ENCODE measurements at places on chromosomes 1 and 21.

GRCh38 chr1:231494439-231495110 is 33.9 kb upstream of the TSNAX start:
- DNase-seq = no peak

- no peak for DNase-seq
Observed at GRCh38 chr1:163074716-163075284, 5.6 kb downstream of the RGS4 start.

DNA sequence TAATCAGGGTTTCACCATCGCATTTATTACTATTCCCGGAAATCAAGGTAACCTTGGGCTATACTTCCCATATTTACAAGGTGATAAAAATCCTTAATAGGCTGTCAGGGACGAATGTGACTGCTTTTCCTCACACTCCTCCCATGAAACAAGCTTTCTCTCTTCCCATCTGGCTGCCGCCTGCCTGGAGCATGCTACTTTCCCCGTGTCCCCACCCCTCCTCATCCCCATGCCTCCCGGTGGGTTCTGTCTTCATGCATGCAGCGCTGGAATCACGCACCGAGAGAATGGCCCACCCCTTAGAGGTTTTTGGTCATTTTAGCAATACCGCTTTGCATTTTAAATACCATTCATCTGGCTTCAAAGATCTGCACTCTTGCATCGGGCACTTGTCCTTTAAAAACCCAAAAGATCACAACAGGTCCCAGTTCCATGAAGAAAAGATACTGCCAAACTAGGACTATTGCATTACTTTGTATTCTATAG is 339.1 kb downstream of the NTNG1 start:
- DNase-seq = no peak

DNA sequence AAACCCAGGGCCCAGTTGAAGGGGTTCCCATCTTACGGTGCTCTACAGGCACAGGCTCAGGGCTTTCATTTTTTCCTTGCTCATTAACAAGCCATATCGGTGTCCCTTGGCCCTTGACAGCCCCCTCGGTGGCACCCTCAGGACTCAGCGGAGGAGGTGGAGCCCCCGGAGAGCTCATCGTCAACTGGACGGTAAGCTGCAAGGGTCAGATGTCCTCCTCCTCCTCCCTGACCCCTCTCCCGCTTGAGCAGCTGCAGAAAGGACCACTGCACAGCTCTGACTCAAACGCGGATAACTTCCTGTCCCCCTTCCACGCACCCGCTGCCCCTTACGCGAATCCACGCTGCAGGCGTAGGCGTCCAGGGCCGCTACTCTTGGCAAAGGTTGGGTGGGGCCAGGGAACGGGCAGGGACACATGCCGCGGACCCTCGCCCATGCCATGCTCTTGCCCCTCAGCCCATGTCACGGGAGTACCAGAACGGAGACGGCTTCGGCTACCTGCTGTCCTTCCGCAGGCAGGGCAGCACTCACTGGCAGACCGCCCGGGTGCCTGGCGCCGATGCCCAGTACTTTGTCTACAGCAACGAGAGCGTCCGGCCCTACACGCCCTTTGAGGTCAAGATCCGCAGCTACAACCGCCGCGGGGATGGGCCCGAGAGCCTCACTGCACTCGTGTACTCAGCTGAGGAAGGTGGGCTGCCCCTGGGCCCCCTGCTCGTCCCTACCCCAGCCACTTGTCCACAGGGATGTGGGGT is 14.7 kb downstream of the TMEM81 start:
- no peak for DNase-seq

DNA sequence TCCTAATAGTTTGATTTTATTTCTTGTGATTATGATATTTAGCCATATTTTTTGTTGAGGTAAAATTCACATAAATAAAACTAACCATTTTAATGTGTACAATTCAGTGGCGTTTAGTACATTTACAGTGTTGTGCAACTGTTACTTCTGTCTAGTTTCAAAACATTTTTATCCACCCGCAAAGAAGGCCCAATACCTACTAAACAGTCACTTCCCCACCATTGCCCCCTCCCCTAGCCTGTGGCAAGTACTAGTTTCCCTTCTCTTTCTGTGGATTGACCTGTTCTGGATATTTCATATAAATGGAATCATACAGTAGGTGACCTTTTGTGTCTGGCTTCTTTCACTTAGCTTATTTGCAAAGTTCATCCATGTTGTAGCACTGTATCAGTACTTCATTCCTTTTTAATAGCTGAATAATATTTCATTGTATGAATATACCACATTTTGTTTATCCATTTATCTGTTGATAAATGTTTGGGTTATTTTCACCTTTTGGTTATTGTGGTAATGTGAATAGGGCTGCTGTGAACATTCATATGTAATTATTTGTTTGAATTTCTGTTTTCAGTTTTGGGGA is 4.1 kb downstream of the FLVCR1 start:
- DNase-seq = no peak

GRCh38 chr1:197981561-197981960 is 64.4 kb downstream of the LHX9 start:
- no peak for DNase-seq

GRCh38 chr21:17435565-17436543 is 77.0 kb upstream of the CXADR start:
- no peak for DNase-seq

DNA sequence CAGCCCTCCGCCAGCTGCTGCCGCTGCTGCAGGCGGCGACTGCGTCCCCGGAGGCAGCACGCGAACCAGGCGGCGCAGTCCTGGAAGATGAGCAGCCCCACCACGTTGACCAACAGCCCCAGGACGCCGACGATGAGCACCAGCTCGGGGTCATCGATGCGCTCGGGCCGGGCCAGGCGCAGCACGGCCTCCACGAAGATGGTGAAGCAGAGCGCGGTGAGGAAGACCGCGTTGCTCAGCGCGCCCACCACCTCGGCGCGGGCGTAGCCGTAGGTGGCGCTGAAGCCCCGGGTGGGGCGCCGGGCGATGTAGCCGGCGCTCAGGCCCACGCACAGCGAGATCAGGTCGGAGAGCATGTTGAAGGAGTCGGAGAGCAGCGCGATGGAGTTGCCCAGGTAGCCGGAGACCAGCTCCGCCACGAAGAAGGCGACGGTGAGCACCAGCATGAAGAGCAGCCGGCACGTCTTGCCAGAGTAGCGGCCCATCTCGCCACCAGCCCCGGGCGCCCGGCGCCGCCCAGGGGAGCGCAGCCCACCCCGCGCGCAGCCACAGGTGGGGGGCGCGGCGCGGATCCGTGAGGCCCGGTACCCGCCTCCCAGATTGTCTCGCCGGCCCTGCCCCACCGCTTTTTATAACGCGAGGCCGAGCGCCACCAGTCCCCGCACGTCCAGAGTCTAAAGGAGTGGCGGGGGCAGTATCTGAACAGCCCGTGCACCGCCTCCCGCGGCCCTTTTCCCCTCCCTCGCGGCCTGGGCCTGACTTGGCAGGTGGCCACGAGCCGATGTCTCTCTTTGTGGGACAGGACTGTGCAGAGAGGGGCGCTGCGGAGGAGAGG is at the start of gene SLC30A10:
Gene SLC30A10 (minus strand): TSS at position 602 of the 835 bp plus-strand sequence. CDS start 117 bp downstream, at position 485.
- DNase-seq = no peak

DNA sequence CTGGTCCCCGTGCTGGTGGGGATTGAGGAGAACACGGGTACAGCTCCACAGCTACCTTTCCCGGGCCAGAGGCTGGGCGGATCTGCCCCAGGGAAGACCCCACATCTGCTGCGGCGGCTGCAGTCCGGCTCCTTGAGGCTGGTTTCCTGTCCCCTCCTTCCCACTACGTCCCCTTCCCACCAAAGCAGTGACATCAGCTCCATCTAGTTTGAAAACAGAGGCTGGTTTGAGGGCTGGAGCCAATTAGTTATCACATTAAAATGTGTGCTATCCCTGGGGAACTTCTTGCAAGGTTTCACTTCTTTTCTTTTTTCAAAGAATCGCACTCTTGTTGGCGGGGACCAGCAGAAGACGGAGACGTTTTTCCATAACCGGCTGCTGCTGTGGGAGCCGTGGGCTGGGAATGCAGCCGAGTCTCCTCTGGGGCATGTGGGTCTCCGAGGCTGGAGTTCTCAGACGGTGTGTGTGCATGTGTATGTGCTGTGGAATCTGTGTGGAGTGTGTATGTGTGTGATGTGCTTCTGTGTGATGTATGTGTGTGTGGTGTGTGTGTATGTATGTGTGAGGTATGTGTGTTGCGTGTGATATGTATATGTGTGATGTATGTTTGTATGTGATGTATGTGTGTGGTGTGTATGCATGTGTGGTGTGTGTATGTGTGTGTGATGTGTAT is 8.9 kb upstream of the PCBP3 start:
- no peak for DNase-seq

DNA sequence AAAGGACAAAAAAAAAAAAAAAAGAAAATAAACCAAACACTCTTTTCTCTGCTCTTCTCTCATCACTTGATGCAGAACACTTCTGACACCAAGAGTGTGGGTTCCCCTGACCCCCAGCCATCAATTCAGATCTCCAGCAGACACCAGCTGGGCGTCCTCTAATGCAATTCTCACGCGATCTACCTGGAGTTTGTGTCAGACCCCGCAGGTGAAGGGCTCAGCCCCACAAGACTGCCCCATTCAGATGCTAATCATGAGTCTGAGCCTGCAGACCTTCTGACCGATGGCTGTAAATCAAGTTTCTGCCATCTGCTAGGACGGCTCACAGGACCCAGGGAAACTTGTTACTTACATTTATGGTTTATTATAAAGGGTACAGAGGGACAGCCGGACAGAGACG is 133.6 kb upstream of the C1orf174 start:
- DNase-seq = no peak

- no peak for DNase-seq
Observed at GRCh38 chr21:33414926-33415325, 11.7 kb downstream of the IFNGR2 start.

- DNase-seq = no peak
Observed at GRCh38 chr1:45444609-45445131, 46.3 kb downstream of the TESK2 start.

DNA sequence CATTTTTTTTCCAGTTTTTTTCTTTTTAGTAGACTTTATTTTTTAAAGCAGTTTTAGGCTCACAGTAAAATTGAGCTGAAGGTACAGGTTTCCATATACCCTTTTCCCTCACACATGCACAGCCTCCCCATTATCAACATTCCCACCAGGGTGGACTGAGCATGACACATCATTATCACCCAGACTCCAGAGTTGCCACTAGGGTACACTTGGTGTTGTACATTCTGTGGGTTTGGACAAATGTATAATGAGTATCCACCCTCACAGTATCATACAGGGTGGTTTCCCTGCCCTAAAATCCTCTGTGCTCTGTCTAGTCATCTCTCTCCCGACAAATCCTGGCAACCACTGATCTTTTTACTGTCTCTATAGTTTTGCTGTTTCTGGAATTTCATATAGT is 3.0 kb upstream of the AIM2 start:
- no peak for DNase-seq

GRCh38 chr1:170674239-170674638 is 10.3 kb downstream of the PRRX1 start:
- no peak for DNase-seq

DNA sequence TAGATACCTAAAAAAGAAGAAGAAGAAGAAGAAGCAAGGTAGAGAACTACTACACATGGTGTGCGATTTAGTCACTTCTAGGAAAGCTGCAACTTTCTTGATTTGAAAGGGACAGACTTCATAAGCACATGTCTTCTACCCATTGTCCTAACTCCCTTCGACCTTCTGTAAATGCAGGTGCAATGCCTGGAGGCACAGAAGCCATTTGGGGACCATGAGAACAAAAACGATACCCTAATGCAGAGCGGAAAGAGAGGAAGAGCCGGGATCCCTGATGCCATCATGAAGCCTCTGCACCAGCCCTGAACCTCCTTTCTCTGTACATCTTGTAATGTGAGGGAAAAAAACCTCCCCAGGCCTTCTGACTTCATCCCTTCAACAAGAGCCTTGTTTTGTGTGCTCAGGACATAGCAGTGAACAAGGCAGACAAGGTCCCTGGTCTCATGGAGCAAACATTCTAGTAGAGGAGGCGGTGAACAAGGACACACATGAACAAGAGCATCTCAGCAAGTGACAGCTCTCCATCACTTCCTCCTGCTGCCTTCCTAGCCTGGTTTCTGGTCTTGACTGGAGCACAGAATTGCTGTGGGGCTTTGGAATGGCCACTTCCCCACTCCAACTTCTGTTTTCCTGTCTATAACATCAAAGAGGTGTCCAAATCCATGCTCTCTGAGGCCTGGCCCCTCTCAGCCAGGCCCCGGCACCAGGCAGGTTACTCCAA is 5.5 kb upstream of the LAPTM5 start:
- no peak for DNase-seq

GRCh38 chr1:71492298-71493041 is 411.6 kb upstream of the ZRANB2 start:
- DNase-seq = no peak

GRCh38 chr1:201381130-201381529 is 3.6 kb upstream of the TNNT2 start:
- no peak for DNase-seq

- no peak for DNase-seq
Observed at GRCh38 chr1:158177700-158178450, 2.8 kb upstream of the CD1D start.

DNA sequence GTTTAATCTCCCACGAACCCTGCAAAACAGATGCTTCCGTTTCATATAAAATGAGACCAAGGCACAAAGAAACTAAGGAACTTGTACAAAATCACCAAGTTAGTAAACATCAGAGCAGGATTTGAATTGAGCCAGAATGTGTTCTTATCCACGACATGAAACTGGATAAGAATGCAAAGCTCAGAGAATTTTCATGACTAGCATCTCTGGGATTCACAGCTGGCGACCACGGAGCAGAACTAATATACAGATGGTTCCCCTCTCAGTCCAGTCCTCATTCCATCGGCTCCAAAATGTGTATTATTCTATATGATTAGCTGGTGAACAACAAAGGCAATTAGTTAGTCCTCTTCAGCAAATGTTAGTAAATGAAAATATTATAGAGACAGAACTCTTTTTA is 72.3 kb upstream of the ERG start:
- DNase-seq = no peak

GRCh38 chr1:198747127-198747526 is 108.3 kb downstream of the PTPRC start:
- no peak for DNase-seq

DNA sequence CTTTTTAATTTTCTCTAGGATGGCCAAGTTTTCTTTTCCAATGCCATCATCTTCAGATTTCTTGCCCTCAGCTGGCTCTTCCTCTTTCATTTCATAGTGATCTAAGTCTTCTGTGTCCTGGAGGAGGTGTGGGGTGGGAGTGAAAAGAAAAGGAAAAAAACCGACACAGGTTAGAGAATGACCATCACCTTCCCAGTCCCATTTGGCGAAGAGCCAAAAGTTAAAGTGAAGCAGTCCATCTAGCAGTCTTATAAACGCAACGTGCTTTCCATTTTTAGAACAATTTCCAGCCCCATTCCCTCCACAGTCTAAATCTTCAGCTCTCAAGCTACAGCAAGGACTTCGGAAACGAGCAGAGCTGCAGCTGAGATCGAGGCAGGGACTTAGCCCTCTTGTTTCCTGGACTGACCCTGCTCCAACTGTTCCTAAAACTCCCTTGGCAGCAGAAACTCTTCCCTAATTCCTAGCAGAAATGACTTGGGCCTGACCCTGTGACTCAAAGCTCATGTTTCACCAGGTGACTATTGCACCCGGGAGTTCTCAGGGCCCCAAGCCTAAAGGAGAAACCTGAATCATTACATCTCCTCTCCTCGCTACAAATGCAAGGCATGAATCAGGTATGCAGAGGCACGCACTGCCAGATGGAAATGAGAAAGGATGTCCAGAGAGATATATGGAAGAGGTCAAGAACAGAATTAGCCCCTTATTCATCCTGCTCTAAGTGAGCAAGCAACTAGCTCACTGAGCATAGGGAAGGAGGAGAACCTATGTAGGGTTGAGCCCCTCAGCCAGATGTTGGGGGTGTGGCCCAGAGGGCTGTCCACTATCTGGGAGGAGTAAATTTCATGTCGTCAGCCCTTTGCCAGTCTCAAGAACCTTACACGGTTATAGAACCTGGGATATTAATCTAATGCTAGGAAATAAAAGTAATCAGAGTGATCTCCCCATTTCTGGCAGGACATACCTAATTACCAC is 5.1 kb downstream of the UBE2Q1 start:
- DNase-seq = no peak

Measured in activated T-helper 9 cell treated with anti-CD3 and anti-CD28 coated beads, Interleukin-2, amount 50 U/mL, for 16 hours (primary cell).